Stimulated activated CD4-positive, alpha-beta T cell treated with anti-CD3 and anti-CD28 coated beads, Interleukin-1b, Interleukin-23, amount 100 ng/mL, for 24 hours (primary cell): ENCODE measurements at places on chromosomes 13 and 19.
A peak's percentile ranks its signal among the peaks of the same experiment; 100 is the strongest.

- DNase-seq: no peak
These were observed 101.6 kb upstream of the MYO16 start for GRCh38 chr13:108527844-108528243.

DNA sequence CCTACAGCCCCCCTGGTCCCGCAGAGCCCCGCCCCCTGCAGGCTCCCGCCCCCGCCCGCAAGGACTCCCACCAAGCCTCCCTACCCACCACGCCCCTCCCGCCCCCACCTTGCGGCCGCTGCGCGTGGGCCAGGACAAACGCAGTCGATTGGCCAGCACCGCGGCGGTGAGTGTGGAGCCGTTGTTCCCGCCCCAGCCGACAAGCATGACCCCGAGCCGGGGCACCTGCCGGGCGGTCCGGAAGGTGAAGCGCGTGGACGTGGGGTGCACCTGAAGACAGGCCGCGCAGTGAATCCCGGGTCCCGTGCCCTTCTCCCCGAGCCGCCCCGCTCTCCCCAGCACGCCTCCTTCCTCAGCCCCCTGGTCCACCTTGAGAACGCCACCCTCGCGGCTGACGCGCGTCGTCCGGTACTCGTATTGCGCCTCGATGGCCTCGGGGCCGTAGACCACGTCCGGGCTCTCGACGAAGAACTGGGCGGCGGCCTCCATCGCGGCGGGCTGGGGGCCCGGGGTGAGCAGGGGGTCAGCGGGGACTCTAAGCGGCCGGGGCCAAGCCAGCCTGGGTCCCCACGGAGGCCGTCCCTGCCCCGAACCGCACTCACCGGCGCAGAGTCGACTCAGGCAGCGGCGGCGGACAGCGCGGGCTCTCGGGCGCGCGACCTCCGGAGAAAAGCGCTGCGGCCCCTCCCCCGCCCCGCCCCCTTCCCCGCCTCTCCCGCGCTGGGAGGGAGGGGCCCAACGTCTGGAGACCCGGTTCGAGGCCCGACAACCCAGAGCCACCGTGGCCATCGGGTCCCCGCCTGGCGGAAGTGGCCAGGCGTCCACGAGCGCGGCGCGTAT, at the start of gene ISYNA1:
Gene ISYNA1, minus strand, starts transcription at position 643 of the 840 bp plus-strand sequence. Its CDS starts 154 bp downstream, at position 489.
- DNase-seq: peak; percentile 25

GRCh38 chr13:87536499-87536898, 134.7 kb upstream of the SLITRK5 start:
- DNase-seq: no peak

- DNase-seq: no peak
These were observed 1115.5 kb upstream of the SLC10A2 start for GRCh38 chr13:104181526-104182231.

DNA sequence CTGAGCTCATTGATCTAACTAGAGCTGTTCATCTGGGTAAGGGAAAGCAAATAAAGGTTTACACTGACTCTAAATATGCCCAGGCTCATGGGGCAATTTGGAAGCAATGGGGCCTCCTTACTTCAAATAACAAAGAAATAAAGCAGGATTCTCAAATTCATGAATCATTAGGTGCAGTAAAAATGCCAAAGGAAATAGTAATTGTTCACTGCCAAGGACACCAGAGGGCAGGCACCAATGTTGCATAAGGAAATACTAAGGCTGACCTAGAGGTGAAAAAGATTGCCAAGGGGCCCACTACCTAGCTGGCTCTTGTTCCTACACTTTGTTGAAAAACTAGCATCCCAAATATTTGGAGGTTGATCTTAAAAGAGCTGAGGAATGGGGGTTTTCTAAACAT, 1686.7 kb upstream of the MIR17HG start:
- no peak for DNase-seq

DNA sequence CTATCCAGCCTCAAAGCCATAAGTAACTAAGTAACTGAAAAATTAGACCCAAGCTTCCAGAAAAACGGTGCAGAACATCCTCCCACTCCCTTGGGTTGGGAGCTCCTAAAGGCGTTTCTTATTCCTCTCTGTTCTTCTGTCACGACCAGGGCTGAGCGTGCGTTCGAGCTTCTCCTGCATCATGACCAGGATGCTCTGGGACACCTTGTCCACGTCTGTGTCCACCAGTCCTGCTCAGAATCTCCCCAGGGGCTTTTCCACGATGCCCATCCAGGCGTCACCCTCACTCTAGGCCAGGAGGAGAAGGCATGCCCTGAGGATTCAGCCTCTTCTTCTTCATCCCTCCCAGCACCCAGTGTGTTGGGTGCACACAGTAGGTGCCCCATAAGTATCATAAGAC, 37.8 kb upstream of the GAS6 start:
- no peak for DNase-seq

- DNase-seq: no peak
These were observed 53.9 kb downstream of the RXFP2 start for GRCh38 chr13:31793246-31793645.

GRCh38 chr13:51998723-51999509, 12.3 kb downstream of the ATP7B start:
- no peak for DNase-seq

GRCh38 chr13:23621316-23621645, 51.1 kb downstream of the TNFRSF19 start:
- no peak for DNase-seq

DNA sequence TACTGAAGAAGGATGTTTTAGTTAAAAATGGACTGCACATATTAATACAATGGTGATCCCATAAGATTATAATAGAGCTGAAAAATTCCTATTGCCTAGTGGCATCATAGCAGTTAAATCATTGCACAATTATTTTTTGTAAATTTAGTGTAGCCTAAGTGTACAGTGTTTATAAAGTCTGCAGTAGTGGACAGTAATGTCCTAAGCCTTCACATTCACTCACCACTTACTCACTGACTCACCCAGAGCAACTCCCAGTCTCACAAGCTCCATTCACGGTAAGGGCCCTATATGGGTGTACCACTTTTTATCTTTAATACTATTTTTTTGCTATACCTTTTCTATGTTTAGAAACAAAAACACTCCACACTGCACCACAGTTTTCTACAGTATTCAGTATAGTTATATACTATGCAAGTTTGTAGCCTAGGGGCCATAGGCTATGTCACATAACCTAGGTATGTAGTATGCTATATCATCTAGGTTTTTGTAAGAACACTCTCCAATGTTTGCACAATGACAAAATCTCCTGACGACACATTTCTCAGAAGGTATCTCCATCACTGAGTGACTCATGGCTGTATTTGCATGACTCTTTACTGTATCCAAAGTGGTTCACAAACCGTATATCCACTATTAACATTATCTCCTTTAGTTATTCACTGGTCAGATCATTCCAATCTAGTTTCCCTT, 536.0 kb downstream of the KLF12 start:
- DNase-seq: no peak

DNA sequence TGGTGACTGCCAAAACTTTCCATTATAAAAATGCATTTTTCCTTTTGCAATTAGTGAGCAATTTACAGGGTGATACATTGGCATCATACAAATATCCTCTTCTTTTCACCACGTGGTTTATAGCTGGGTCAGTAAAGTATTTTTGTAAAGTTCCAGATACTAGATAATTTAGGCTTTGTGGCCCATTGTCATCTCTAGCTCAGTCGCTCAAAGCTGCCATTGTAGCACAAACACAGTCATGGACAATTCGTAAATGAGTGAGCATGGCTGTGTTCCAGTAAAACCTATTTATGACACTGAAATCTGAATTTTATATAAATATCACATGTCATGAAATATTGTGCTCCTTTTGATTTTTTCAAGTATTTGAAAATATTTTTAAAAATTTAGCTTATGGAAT, 162.9 kb downstream of the USP12 start:
- no peak for DNase-seq

GRCh38 chr19:53389571-53389970, 5.4 kb upstream of the ZNF765 start:
- no peak for DNase-seq

GRCh38 chr19:501646-502045, 5.4 kb downstream of the MADCAM1 start:
- no peak for DNase-seq

- no peak for DNase-seq
These were observed 4.4 kb downstream of the EFNB2 start for GRCh38 chr13:106530980-106531481.

DNA sequence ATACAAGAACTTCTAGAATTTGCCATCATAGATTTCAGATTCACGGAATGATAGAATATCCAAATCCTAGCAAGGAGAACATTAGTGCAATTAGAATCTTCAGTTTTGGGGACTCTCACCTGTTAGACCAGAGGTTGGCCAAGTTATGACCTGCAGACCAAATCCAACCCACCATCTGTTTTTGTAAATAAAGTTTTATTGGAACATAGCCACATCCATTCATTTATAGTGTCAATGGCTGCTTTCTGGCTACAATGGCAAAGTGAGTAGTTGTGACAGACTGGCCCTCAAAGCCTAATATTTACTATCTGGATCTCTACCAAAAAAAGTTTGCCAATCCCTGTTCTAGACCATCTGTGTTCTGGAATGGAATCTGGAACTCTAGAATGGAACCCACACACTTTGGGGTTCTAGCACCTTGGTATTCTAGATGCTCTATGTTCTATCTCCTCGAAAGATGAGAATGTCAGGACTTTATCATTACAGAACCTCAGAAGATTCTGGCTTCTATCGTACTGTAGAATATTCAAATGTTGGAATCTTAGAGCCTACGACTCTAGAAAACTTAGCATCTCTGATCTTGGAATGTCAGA, 2.5 kb downstream of the KPTN start:
- DNase-seq: no peak

GRCh38 chr13:73057284-73058063, 1.3 kb upstream of the KLF5 start:
- no peak for DNase-seq

DNA sequence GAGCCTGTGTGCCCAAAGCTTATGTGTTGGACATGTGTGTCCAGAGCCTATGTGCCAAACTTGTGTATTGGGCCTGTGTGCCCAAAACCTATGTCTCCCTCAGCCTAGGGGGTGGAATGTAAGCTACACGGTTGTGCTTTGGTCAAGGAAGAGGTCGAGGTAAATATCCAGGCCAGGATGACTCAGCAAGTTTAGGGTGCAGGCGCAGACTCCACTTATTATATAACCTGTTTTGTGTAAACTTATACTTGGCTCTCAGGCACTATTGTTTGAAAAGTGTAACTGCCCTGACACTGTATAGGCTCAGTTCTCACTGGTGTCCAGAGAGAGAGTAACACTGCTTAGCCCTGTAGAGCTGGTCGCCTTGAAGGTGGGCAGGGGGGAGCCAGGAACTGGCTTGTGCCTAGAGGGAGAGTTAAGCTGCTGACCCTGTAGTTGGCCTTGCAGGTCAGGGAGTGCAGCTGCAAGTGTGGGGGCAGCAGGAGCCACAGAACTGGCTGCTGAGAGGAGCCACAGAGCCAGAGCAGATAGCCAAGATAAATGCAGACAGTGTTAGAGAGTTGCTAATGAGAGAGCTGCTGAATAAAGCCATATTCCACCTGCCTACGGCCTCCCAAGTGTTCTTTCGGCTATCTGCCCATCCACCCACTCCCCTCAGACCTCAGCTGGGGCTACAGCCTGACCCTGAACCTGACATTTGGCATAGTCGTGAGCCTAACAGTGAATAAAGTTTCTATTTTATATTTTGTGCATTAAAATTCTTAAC, 517.2 kb upstream of the SLITRK1 start:
- DNase-seq: no peak

DNA sequence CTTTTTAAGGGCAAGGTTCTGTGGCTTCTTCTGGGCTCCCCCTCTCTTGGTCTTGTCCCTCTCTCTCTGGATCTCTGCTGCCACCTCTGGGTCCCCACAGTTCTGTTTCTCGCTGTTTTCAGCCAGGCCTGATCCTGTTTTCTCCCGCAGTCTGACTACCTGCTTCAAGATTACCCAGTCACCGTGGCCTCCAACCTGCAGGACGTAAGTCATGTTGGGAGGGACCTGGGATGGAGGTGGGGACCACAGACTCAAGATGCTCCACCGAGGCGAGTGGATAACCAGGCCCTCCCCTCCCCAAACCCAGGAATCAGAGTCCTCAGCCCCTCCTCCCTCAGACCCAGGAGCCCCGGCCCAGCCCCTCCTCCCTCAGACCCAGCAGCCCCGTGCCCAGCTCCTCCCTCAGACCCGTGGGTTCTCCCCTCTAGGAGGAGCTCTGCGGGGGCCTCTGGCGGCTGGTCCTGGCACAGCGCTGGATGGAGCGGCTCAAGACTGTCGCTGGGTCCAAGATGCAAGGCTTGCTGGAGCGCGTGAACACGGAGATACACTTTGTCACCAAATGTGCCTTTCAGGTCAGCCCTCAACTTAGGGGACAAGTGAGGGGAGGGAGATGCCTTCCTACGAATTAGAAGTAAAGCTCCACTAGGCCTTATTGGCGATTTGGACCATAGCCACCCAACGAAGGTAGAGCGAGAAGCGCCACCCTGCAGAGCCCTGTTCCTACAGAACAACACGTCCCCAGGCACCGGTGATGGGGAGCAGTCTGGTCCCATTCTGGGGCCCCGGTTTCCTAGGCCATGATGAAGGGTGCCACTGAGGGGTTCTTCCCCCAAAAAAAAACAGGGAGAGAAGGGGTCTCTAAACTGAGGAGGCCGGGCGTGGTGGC, 2.2 kb downstream of the FLT3LG start:
- no peak for DNase-seq

DNA sequence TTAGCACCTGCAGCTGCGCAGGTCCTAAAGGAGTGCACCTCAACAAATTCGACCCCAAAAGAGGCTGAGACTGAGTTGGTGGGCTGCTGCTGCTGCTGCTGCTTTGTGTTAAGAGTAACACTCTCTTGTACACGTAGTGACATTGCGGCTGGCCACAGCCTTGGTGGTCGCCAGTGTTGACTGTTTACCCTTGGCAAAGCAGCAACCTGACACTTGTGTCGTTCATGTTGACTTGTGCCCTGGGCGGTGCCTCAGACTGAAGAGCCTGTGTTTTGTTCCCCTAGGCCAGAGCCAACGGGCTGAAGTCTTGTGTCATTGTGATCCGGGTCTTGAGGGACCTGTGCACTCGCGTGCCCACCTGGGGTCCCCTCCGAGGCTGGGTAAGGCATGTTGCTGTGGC, 22.4 kb upstream of the QTRT1 start:
- no peak for DNase-seq

DNA sequence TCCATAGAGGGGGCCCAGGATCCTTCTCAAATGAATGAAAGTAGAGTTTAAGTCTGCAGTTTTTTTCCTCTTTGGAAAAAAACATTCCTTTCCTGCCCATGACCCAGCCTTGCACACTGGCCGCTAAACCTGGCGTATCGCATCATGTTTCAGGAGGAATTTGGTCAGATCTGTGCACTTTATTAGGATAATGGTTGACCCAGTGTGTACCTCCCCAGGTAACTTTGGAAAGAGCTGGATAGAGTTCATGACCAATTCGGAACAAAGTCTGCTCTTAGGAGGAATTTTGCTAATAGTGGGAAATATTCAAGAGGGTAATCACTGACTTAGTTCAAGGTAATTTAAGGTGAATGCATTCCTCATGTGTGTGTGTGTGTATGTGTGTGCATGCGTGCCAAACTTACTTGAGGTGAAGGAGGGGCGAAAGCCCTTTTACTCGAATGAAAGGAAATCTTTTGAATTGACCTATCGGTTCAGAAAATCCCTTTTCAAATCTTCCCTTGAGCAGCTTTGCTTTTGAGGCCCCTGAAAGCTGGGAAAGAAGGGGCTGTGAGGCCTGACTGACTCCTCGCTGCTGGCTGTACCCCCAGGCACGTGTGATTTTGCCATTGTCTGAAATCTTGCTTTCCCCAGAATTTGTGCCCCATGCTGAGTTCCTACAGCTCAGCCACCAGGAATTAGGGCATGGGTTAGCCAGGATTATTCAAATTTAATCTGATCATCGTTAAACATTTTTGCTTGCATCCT, 46.3 kb downstream of the SIPA1L3 start:
- DNase-seq: no peak
